Amniotic stem cell (primary cell): ENCODE measurements at places on chromosomes 3 and 15.

DNA sequence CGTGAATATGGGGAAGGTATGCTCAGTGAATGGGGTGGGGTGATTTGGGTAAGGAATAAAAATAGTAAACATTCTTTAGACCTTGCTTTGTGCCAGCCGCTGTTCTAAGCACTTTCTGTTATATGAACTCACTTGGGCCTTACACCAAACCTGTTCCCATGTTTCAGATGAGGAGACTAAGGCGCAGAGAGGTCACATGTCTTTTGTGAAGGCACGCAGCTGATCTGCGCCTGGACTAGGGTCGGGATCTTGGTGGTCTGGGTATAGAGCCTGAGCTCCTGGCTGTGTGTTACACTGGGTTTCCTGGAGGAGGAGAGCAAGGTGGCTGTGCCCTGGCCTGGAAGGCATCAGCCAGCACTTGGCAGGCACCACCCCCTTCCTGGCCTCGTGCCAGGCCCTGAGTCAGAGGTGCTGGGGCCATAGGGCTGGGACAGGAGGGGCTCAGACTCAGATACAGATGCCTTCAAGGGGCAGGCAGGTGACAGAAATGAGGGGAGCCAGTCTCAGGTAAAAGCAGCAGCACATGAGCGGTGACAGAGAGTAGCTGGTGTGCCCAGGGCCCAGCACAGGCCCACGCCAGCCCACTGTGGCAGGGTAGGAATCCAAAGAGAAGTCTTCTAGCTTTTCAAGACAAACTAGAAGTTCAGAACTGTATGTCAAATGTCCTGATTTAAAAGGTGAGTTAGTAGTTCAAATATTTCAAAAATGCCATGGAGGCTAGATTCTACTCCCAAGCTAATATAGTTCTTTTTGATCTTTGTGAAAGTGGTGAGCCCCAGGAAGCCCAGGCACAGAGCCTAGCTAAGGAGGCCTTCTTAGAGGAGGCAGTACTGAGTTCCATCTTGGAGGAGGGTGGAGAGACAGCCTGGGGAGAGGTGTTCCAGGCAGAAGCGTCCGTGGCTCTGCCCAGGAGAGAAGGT, 83.1 kb downstream of the DNAJB8 start:
- DNase-seq = no peak

- DNase-seq = no peak
Observed at GRCh38 chr3:101806491-101806890, 27.5 kb downstream of the NXPE3 start.

GRCh38 chr3:143806038-143806437, 42.2 kb downstream of the SLC9A9 start:
- DNase-seq = no peak

GRCh38 chr3:147513785-147514184, 104.6 kb downstream of the ZIC1 start:
- DNase-seq = no peak

DNA sequence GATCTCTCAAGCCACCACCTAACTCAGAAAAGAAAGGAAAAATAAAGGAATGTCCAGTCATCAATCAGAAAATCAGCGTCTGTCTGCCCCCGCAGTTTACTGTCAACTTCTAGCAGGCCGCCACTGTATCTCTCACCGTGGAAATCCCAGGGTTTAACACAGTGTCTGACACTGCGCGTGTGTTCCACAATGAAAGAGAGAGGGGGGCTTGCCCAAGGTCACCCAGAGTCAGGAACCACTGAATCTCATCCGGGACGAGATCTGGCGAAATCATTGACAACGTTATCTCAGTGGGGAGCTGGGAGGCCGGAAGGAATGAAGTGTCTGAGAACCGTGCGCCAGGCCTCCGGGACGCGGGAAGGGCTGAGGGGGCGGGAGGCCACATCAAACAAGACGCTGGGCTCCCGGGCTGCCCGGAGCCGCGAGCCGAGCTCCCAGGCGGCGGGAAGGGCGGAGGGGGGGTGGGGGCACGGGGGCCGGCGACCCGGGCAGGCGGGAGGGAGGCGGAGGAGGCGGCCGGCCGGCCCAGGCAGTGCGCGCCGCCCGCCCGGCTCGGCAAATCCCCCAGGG, 2.2 kb upstream of the HES1 start:
- DNase-seq = no peak

DNA sequence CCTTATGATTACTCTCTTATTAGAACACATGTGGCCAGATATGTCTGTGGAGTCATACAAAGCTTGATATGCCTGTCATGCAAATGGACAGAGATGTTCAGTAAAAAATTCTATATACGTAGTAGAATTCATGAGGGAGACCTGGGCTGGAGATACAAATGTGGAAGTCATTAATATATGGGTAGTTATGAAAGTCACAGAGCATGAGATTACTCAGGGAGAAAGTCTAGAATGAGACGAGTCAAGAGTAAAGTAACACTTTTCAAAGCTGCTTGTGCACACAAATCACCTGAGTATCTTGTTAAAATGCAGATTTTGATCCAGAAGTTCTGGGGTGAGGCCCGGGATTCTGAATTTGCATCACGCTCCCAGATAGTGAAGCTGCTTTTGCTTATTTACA, 28.4 kb downstream of the OXSM start:
- DNase-seq = no peak

GRCh38 chr3:16536996-16537395, 23.5 kb upstream of the RFTN1 start:
- DNase-seq = no peak

GRCh38 chr3:127630811-127631714, 2.1 kb downstream of the PODXL2 start:
- no peak for DNase-seq

GRCh38 chr3:45302470-45302869, 76.4 kb upstream of the TMEM158 start:
- no peak for DNase-seq

DNA sequence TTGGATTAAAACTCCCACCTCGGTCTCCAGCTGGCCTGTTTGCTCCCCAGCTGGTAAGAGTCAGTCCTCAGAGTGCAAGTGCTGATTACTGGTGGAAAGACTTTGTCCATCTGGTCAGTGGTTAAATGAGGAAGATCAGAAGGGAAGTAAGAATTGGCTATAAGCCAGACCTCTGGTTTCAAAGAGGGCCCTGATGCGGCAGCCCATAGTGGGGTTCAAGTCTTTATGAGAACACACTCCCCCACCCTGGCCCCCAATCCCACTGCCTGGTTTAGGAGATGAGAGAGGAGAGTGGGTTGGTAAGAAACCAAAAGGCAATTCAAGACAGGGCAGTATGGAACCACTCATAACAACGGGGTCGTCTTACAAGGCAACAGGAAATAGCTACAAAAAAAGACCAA, 65.0 kb downstream of the FRMD4B start:
- no peak for DNase-seq

- DNase-seq = no peak
Observed at GRCh38 chr15:75599401-75599800, 20.3 kb upstream of the PTPN9 start.

DNA sequence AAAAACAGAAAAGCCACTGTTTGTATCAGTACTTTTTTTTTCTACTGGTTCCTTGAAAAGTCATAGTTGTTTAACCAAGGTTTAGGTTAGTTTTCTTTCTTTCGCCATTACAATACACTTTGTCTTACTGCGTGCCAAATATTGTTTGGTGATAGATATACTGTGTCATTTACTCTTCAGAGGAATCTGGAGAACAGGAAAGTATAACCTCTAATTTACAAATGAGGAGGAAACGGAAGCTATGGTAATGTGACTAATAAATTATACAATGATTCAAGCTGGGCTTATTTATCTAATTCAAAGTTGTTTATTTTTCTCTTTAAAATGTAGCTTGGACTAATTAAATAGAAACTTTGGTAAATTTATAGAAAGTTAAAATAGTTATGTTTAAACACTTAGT, 96.2 kb upstream of the ROBO2 start:
- no peak for DNase-seq

DNA sequence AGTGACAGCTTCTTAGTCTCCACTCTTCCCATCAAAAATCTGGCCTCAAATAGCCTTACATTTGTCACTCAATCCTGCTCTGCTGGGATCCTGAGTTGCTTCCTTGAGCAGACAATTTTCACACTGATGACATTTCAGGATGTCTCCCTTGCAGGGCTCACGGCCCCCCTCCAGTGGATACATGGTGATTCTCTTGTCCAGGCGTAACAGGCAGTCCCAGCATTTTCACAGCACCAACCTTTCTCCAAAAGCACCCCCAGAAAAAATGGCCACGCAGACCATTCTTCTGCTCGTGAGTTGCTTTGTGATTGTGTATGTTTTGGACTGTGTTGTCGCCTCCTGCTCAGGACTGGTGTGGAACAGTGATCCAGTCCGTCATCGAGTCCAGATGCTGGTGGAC, 47.4 kb upstream of the WNT7A start:
- no peak for DNase-seq

DNA sequence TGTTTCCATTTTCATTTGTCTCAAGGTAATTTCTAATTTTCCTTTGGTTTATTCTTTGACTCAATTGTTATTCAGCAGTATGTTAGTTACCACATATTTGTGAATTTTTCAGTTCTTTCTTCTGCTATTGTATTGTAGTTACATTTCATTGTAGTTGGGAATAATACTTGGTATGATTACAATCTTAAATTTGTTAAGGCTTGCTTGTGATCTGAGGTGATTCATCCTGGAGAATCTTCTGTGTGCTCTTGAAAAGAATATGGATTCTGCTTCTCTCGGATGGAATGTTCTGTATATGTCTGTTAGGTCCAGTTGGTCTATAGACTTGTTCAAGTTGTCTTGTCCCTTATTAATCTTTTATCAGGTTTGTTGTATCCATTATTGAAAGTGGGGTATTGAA, 63.4 kb upstream of the VEPH1 start:
- no peak for DNase-seq

DNA sequence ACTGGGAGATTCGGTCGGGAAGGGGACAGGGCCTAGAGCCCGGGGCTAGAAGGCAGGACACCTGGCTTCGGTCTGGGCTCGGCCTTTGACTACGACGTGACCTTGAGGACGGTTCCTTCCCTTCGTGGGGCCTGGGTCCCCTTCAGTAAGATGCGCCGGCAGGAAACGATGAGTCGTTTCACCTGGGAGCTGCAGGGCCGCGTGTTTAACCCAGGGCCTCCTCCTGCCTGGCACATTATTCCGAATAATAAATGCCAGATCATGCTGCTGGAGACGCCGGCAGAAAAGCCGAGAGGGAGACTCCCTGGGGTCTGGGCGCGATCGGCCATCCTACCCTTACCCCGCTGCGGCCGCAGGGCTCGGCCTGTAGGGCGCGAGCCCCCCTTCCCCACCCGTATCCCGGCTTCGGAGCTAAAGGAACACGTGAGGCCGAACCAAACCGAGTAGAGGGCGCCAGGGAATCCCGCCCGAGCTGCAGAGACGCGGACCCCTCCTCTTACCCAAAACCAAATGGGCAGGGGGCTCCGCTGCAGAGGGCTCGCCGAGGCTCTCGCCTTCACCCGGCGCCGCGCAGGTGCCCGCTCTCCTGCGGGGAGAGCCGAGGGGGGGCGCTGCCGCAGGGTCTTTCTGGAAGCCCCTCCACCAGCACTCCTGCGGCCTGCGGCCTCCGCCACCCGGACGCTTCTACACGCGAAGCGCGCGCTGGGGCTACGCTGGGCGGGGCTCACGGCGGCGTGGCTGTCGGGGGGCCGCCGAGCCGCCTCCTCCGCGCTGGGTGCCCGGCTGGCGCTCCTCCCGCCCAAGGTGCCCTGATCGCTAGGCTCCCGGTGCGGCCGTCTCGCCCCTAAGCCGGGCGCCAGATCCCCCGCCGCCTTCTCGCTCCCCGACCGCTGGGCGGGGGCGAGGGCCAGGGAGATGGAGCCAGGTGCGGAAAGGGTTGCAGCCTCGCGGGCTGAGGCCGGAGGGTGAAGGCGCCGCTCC, at the start of gene BDH1:
TSS of gene BDH1 (minus strand) at position 688 of the 981 bp plus-strand sequence. CDS start 9,525 bp downstream, outside the sequence.
- no peak for DNase-seq

- no peak for DNase-seq
Observed at GRCh38 chr15:41982133-41982930, 10.0 kb upstream of the EHD4 start.

DNA sequence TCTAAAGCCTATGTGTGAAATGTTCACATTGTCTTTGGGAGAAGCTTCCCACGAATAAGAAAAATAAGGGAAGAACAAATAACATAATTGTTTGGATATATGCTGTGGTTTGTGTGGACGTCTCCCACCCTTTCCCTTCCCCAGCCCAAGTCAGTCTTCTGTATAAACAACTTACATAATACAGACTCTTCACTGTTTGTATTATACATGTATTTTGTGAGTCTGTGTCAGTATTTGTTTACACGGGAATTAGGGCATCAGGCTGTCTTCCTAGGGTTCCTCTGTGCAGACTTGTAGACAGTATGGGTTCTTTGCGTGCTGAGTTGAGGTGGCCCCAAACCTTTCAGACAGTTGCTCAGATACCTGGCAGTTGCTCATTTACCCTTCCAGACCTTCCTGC, 103.4 kb downstream of the IGF1R start:
- DNase-seq = no peak

GRCh38 chr3:188296761-188297612, 143.0 kb downstream of the LPP start:
- DNase-seq = no peak

- no peak for DNase-seq
Observed at GRCh38 chr15:62455441-62455921, 290.4 kb upstream of the C2CD4B start.

- DNase-seq = no peak
Observed at GRCh38 chr15:99511866-99512661, 53.7 kb upstream of the MEF2A start.

GRCh38 chr3:181752202-181752671, 40.5 kb downstream of the SOX2 start:
- no peak for DNase-seq

GRCh38 chr3:59121346-59122144, 71.7 kb upstream of the CFAP20DC start:
- DNase-seq = no peak

DNA sequence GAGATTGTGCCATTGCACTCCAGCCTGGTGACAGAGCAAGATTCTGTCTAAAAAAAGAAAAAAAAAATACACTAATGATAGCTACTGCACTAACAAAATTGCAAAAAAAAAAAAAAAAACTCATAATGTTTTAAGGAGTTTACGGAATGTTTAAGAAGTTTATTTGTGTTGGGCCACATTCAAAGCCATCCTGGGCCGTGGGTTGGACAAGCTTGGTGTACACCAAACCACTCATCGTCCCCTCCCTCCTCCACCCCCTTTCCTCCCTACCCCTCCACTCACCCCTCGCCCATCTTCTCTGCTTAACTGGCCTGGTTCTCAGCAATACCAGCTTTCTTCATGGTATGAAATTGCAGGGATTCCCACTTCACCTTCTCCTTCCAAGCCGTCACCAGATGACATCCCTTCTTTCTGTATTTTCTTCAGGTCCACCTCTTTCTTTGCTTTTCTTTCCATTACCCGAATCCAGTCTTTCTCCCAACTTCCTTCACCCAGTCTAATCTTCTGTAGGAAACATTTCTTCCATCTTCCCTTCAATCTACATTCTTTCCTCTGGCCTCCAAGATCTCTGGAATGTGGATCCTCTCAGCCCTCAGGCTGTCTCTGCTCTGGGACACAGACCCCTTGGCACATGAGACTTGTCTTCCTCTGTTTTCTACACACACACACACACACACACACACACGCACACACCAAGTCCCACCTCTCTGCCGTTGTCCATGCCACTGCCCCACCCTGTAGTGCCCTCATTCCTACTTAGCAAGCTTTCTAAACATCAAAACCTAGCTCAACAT, 3.5 kb upstream of the MESP1 start:
- DNase-seq = no peak
